ENCODE measurements at places on chromosomes 16 and 17. TPM values are rescaled to one million over a fixed set of nuclear protein-coding genes. Genes with fewer than 3 reads are reported as not detected.

- no peak for DNase-seq
These were observed 10.9 kb upstream of the ANKFN1 start for GRCh38 chr17:56142325-56142724.

GRCh38 chr17:19470530-19471261, 59.7 kb downstream of the RNF112 start:
- no peak for DNase-seq

DNA sequence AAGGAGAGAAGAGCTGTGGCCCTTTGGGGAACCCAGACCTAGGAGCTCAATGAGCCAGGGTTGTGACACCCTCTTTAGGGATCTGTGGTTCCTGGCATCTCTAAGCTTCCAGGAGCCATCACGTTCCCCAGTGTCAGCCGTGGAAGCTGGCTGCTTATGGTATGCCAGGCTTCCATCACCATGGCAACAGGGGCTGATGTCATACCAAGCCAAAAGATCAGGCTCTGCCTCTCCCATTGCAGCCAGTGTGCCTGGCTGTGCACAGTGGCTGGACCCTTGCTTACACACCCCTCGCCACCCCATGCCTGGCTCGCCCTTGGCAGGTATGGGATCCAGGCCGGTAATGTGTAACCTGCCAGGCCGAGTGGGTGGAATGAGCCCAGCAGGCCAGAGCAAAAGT, 91.1 kb downstream of the SSH2 start:
- peak; percentile 53 for DNase-seq

GRCh38 chr16:87048730-87049115, 268.5 kb downstream of the C16orf95 start:
- no peak for DNase-seq

- DNase-seq, result no peak
These were observed 147.0 kb downstream of the SHISA6 start for GRCh38 chr17:11388054-11388453.

The MEIOB gene
- total RNA-seq, result 2.4 TPM

Measured in glutamatergic neuron (in vitro differentiated cells).